ENCODE measurements at places on chromosomes 12 and 14. TPM values are rescaled to one million over a fixed set of nuclear protein-coding genes. Genes with fewer than 3 reads are reported as not detected.

DNA sequence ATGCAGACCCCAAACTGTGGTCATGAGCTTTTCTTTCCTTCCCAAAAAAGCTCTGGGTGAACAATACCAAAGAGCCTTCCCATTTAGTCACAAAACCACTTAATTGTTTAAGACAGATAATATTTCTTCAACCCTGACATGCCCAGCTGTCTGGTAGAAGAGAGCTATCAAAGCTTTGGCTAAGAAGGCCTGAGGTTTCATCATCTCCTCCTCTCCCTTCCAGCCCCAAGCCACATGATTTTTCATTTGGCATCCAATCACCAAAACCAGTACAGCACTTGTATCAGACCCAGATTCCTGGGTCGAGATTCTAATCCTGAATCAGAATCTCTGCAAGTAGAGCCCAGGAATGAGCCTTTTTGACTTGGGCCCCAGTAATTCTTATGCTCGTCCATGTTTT lies 199.6 kb upstream of the TMEM260 start:
- H3K4me1 ChIP-seq: no peaks in the 10 kb centered on the region
- no peak for DNase-seq
- no peaks in the 10 kb centered on the region for H3K36me3 ChIP-seq
- H3K4me3 ChIP-seq: no peak overlapping the region
- H3K27me3 ChIP-seq: no peaks in the 10 kb centered on the region
- H3K27ac ChIP-seq: no peak overlapping the region

- H3K4me3 ChIP-seq: no peak overlapping the region
- no peak overlapping the region for H3K27ac ChIP-seq
- peaks cover 26% of the 10 kb centered on the region for H3K4me1 ChIP-seq
Measured at GRCh38 chr12:124485371-124485770, 82.0 kb downstream of the NCOR2 start.

DNA sequence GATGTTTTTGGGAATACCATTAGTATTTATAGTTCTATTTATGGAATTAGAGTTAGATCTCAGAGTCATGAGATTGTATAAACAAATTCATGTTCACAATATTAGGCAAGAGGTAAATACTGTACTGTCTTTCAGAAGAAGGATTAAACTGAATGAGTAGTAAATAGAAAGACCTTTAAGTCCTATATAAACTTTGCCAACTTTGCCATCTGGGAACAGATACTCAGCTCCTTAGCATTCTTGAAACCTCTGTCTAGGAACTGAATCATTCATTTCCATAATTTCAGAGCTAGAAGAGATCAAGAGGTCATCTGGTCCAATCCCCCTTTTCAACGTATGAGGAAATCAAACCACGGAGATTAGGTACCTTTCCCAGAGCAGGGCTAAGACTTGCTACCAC lies 141.1 kb downstream of the CAND1 start:
- H3K4me1 ChIP-seq: peaks cover 17% of the 10 kb centered on the region
- no peaks in the 10 kb centered on the region for H3K27me3 ChIP-seq
- no peak overlapping the region for H3K4me3 ChIP-seq
- peak overlapping the region; percentile 40 for H3K27ac ChIP-seq
- H3K36me3 ChIP-seq: no peaks in the 10 kb centered on the region

DNA sequence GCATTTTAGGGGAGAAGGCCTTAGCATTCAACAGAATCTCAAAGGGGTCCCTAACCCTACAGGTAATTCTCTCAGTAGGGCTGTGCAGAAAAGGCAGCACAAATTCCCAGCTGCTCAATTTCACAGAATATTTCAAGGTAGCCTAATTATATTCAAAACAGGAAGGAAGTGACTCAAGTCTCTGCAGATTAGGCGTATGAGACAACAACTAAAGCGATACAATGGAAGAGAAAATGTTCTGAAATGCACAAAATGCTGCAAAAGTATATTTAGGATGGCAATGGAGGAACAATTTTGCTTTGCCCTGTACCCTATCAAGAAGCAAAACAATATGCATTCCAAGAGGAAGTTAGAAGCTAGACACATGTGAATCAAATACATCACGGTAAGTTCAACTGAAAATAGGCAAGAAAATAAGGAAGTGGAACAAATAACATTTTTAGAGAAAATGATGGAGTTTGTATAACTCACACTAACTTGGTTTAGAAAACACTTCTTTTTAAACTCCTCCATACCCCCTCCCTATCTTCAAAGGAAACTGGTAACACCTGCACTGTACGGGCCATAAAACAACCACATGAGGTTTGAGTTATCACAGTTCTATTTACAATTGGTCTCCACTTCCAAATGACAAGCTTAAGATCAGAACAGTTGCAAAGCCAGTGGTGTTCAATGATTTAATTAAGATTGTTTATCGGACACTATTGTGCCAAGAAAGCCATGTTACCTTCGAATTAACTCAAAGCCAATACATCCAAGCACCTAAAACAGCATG lies 1.6 kb downstream of the GIT2 start:
- peaks cover 14% of the 10 kb centered on the region for H3K36me3 ChIP-seq
- H3K4me3 ChIP-seq: peak overlapping the region; percentile 84
- H3K27me3 ChIP-seq: no peaks in the 10 kb centered on the region
- no peak for DNase-seq
- H3K27ac ChIP-seq: peak overlapping the region; percentile 93

GRCh38 chr12:64395739-64396138 lies 5.2 kb upstream of the C12orf56 start:
- H3K27me3 ChIP-seq: peaks cover 20% of the 10 kb centered on the region
- DNase-seq: no peak
- no peak overlapping the region for H3K27ac ChIP-seq
- H3K4me1 ChIP-seq: peaks cover under 1% of the 10 kb centered on the region

The CLEC4A gene
- 5.1 TPM for total RNA-seq

- DNase-seq: no peak
- H3K4me1 ChIP-seq: no peaks in the 10 kb centered on the region
- H3K4me3 ChIP-seq: no peak overlapping the region
Measured at GRCh38 chr14:100788517-100788916, 37.4 kb upstream of the MEG3 start.

The CABP1 gene
- 7.5 TPM for total RNA-seq

DNA sequence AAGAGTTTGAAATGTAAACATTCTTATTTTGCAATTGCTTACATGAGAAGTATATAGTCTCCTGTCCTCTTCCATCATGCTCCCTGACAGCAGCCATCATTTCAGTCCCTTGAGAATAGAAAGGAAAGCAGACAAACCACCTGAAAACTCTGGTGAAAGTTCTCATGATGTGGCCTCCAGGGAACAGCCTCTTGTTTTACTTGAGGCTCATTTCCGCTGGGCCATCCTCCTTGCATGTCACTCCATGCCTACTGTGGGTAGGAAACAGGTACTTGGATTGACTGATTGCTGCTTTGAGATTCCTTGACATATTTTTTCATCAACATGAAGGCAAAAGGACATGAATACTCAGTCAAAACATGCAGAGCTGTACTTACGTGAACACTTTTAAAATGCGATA lies 6.0 kb downstream of the SYT1 start:
- H3K4me3 ChIP-seq: no peak overlapping the region
- no peak overlapping the region for H3K27ac ChIP-seq
- no peak for DNase-seq
- no peaks in the 10 kb centered on the region for H3K4me1 ChIP-seq
- peaks cover 11% of the 10 kb centered on the region for H3K27me3 ChIP-seq

The RPGRIP1 gene
- total RNA-seq: 0.48 TPM

- no peaks in the 10 kb centered on the region for H3K36me3 ChIP-seq
- no peaks in the 10 kb centered on the region for H3K27me3 ChIP-seq
- H3K27ac ChIP-seq: peak overlapping the region; percentile 97
- peak overlapping the region; percentile 94 for H3K4me3 ChIP-seq
Measured at GRCh38 chr12:113184098-113184899, 979 bp downstream of the DDX54 start.

The TAS2R14 gene
- total RNA-seq: 1.5 TPM

DNA sequence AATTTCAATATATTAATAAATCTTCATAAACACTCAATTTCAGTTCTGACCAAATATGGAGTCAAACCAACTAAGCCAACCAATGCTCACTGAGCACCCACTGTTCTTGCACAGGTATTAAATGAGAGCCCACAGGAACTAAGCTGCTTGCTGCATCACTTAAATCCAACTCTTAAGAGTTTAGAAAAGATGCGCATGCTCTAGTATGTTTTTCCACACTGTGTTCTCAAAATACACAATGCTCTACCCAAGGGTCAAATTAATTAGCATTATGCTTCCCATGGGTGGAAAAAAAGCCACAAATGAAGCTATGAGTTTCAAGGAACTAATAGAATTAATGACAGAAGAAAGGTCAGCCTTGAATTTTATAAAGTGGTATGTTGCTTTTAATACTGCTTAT lies 3.7 kb upstream of the GPHB5 start:
- H3K4me1 ChIP-seq: no peaks in the 10 kb centered on the region
- no peak for DNase-seq
- no peak overlapping the region for H3K27ac ChIP-seq
- H3K4me3 ChIP-seq: no peak overlapping the region
- no peaks in the 10 kb centered on the region for H3K36me3 ChIP-seq
- no peaks in the 10 kb centered on the region for H3K27me3 ChIP-seq

DNA sequence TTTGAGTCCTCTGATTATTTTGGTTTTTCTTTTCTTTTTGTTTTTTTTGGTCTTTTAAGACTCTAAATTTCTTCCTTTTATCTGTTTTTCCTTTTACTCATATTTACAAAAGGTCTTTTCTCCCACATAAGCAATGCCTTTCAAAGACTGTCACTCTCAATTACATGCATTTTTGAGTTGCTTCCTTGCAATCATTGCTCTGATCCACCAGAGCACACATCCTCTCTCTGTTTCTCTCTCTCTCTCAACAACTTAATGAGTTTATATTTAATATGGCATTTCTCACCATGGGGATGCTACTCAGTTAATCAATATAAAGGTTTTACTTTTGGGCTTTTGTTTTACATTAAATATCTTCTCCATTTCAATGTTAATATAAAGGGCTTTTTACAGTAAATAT lies 62.7 kb upstream of the OR10AD1 start:
- no peaks in the 10 kb centered on the region for H3K4me1 ChIP-seq
- peaks cover 4% of the 10 kb centered on the region for H3K27me3 ChIP-seq
- no peaks in the 10 kb centered on the region for H3K36me3 ChIP-seq
- no peak overlapping the region for H3K4me3 ChIP-seq
- no peak for DNase-seq

The MGP gene
- total RNA-seq: 243 TPM

DNA sequence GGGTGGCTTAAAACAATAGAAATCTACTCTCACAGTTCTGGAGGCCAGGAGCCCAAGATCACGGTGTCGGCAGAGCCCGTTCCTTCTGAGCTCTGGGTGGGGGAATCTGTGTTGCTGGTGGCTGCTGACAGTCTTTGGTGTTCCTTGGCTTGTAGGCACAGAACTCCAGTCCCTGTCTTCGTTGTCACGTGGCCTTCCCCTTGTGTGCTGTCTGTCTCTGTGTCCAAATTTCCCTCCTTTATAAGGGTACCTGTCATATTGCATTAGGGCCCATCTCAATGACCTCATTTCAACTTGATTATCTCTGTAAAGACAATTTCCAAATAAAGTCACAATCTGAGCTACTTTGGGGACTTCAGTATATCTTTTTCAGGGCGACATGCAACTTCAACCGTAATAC lies 81.6 kb downstream of the CCDC92 start:
- DNase-seq: no peak
- H3K27me3 ChIP-seq: peaks cover 11% of the 10 kb centered on the region
- H3K27ac ChIP-seq: no peak overlapping the region
- H3K4me3 ChIP-seq: no peak overlapping the region

The C12orf54 gene
- total RNA-seq: not detected

GRCh38 chr12:75404231-75404630 lies 13.3 kb downstream of the GLIPR1L2 start:
- no peak overlapping the region for H3K27ac ChIP-seq
- H3K36me3 ChIP-seq: no peaks in the 10 kb centered on the region
- H3K27me3 ChIP-seq: no peaks in the 10 kb centered on the region
- no peak overlapping the region for H3K4me3 ChIP-seq
- DNase-seq: no peak

The PLCZ1 gene
- not detected for total RNA-seq

GRCh38 chr14:94675036-94675435 lies 62.8 kb downstream of the SERPINA3 start:
- no peak overlapping the region for H3K4me3 ChIP-seq
- peaks cover 3% of the 10 kb centered on the region for H3K27me3 ChIP-seq
- H3K4me1 ChIP-seq: no peaks in the 10 kb centered on the region
- no peaks in the 10 kb centered on the region for H3K36me3 ChIP-seq

- peak overlapping the region; percentile 100 for H3K27ac ChIP-seq
- peak overlapping the region; percentile 97 for H3K4me3 ChIP-seq
- DNase-seq: no peak
- H3K27me3 ChIP-seq: no peaks in the 10 kb centered on the region
Measured at GRCh38 chr12:750366-751191, 1.8 kb upstream of the WNK1 start.

- H3K4me1 ChIP-seq: no peaks in the 10 kb centered on the region
- no peaks in the 10 kb centered on the region for H3K36me3 ChIP-seq
- H3K4me3 ChIP-seq: no peak overlapping the region
- no peak overlapping the region for H3K27ac ChIP-seq
- no peaks in the 10 kb centered on the region for H3K27me3 ChIP-seq
Measured at GRCh38 chr12:128008341-128008740, 258.6 kb upstream of the TMEM132C start.

DNA sequence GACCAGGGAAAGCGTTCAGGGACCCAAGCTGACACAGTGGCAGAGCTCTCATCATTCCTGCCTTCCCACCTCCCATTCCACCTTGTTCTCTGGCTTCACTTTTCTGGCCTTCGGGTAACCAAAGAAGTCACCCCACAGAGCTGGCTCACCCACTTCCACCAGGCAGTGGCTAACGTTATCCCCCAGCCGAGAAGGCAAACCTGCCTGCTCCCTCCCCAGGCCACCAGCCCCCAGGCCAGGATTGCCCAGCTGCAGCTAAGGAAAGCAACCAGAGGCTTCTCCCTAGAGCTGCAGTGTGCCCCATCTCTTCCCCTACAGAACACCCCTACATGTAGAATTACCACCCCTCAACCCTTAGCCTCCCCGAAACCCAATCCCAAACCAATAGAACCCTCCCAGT lies 22.2 kb downstream of the CCDC88C start:
- no peaks in the 10 kb centered on the region for H3K36me3 ChIP-seq
- peaks cover 48% of the 10 kb centered on the region for H3K4me1 ChIP-seq
- H3K27ac ChIP-seq: peak overlapping the region; percentile 83
- no peak for DNase-seq
- H3K27me3 ChIP-seq: no peaks in the 10 kb centered on the region

GRCh38 chr12:90226211-90226610 lies 517.6 kb upstream of the ATP2B1 start:
- H3K4me3 ChIP-seq: no peak overlapping the region
- no peaks in the 10 kb centered on the region for H3K36me3 ChIP-seq
- no peak for DNase-seq
- no peak overlapping the region for H3K27ac ChIP-seq
- H3K4me1 ChIP-seq: no peaks in the 10 kb centered on the region

- H3K27me3 ChIP-seq: no peaks in the 10 kb centered on the region
- no peaks in the 10 kb centered on the region for H3K36me3 ChIP-seq
- no peaks in the 10 kb centered on the region for H3K4me1 ChIP-seq
- no peak for DNase-seq
Measured at GRCh38 chr14:92774572-92774971, 19.5 kb upstream of the GOLGA5 start.

- H3K27ac ChIP-seq: no peak overlapping the region
- H3K27me3 ChIP-seq: peaks cover 100% of the 10 kb centered on the region
- H3K4me3 ChIP-seq: no peak overlapping the region
- H3K36me3 ChIP-seq: no peaks in the 10 kb centered on the region
Measured at GRCh38 chr12:114397978-114398881, 7.7 kb downstream of the TBX5 start.

GRCh38 chr12:43294916-43295315 lies 257.1 kb downstream of the ADAMTS20 start:
- H3K4me1 ChIP-seq: no peaks in the 10 kb centered on the region
- H3K27ac ChIP-seq: no peak overlapping the region
- H3K27me3 ChIP-seq: no peaks in the 10 kb centered on the region
- no peaks in the 10 kb centered on the region for H3K36me3 ChIP-seq
- no peak for DNase-seq

GRCh38 chr12:53287741-53288216 lies 7.6 kb upstream of the PFDN5 start:
- no peaks in the 10 kb centered on the region for H3K4me1 ChIP-seq
- H3K27me3 ChIP-seq: no peaks in the 10 kb centered on the region
- no peaks in the 10 kb centered on the region for H3K36me3 ChIP-seq
- peak; percentile 79 for DNase-seq
- no peak overlapping the region for H3K27ac ChIP-seq
